ENCODE measurements at places on chromosomes 1 and 21.
A peak's percentile ranks its signal among the peaks of the same experiment; 100 is the strongest.

GRCh38 chr1:179264507-179264906 is 29.1 kb upstream of the SOAT1 start:
- no peak for DNase-seq

- DNase-seq, result no peak
These were observed 17.0 kb upstream of the ADAR start for GRCh38 chr1:154624746-154625643.

GRCh38 chr1:165376041-165376810 is 19.7 kb upstream of the LMX1A start:
- peak; percentile 83 for DNase-seq

- no peak for DNase-seq
These were observed 96.3 kb upstream of the UBE2U start for GRCh38 chr1:64107118-64107519.

- DNase-seq, result no peak
These were observed 6.3 kb downstream of the PDZK1IP1 start for GRCh38 chr1:47183308-47184089.

GRCh38 chr1:39420493-39420892 is 70.9 kb upstream of the BMP8A start:
- no peak for DNase-seq

DNA sequence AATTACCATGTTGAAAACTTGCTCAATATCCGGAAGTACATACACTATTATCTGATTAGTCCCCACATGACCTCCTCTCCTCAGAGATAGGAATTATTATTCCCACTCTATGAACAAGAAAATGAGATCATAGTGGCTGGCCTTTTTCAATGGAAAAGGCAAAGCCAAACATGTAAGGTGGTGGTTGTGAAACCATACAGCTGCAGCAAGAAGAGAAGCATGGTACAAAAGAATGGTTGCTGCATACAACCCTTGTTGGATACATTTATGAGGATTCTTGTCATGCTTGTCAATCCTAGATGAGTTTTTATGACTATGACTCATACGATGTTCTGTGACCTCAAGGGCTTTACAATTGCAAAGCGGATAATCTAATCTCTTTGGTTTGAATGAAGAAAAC is 514.7 kb downstream of the PLPP3 start:
- no peak for DNase-seq

- DNase-seq, result no peak
These were observed 30.9 kb downstream of the AGT start for GRCh38 chr1:230682882-230683610.

DNA sequence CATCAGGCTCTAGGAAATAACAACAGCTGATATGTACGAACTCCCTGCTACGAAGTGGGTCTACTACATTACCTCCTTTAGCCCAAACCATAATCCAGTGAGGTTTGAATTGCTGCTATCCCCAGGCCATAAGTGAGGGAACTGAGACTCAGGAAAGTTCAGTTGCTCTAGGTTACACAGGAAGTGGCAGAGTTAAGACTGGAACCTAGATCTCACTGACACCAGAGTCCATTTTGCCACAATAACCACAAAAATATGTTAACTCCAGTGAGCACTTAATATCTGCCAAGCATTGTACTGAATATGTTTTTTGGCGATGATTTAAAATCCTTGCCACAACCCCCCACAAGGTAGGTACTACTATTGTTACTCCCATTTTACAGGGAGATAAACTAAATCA is 8.9 kb upstream of the TADA1 start:
- DNase-seq, result no peak

All from iPS-NIHi11 (cell line).